ENCODE measurements at places on chromosomes 16 and 17.
A peak's percentile ranks its signal among the peaks of the same experiment; 100 is the strongest.

DNA sequence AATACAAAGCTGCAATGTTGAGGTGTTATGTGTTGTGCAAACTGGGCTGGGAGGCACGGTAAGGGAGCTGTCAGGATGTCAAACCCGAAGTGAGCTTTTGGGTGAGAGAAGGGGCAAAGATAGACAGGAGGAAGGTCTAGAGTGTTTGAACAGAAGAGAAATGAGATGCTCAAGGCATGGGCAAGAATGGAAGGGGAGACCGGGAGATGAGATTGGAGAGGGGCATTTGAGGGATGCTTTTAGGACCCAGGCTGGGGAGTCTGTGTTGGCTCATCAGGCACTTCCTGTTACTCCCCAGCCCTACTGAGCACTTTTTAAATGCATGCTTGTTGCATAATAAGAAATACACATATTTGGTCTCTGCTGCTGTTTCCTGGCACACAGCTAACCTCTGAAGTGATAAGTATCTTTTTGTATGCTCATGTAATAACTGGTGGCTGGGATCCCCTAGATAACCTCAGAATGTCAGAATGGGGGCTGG, 13.7 kb downstream of the UNC45B start:
- DNase-seq = no peak

- DNase-seq = no peak
Observed at GRCh38 chr16:70254965-70255286, 3.2 kb upstream of the EXOSC6 start.

DNA sequence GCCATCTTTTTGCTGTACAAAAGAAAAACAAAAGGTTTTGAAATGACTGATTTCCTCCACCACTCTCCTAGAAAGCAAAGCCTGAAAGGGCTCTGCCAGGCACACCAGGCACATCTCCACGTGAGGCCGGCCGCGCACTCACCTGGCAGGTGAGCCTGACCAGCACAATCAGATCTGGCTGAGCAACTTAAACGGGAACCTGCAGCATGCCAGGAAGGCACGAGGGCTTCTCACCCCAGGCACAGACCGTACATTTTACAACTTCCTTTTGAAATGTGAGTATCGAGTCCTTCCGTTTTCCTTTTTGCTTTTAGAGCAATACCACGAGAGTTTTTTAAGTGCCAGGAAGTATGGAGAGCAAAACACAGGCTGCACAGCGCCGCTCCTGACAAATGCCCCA, 22.5 kb downstream of the SLC38A10 start:
- no peak for DNase-seq

DNA sequence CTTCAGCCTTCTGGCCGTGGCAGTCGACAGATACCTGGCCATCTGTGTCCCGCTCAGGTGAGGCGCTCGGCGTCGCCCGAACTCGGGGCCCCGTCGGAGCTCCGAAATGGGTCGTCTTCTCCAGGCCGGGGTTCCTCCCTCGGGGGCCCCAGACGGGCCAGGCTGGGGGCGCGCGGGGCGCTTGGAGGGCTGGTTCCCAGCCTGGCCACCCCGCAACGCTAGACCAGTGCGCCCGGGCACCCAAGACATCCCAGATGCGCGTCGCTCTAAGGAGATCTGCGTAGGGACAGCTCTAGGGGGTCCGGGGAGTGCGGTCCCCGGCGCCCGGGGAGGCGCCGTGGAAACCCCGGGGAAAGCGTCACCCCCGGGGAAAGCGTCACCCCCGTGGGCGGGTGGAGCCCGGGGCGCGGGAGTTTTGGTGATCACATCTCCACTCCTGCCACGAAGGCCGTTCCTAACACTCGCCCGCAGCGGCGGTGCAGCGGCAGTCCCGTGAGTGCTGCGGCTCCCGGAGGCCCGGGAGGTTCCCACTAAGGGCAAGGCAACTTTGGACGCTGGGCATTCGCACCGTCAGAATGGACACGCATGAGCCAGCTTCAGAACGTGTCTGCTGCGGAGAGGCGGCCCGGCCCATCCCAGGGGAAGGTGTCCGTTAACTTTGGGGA, 729 bp downstream of the ADORA2B start:
- peak; percentile 51 for DNase-seq

DNA sequence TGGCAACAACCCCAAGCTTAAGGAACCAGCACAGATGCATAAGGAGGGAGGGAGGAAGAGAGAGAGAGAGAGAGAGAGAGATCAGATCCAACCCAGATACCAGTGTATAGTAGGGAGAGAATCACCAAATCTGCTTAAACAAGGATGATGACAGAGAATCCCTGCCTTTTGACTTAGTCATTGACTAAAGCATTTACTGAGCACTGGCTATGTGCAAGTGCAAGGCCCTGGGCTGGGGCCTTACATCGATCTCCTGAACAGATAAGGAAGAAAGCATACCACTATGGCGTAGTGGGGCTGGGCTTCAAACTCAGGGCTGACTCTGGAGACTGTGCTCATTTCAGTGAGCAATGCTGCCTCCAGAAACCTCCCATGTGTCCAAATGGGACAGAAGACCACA, 15.8 kb downstream of the TSNAXIP1 start:
- DNase-seq = no peak

GRCh38 chr16:28610595-28611191, 849 bp upstream of the SULT1A1 start:
- DNase-seq = no peak

DNA sequence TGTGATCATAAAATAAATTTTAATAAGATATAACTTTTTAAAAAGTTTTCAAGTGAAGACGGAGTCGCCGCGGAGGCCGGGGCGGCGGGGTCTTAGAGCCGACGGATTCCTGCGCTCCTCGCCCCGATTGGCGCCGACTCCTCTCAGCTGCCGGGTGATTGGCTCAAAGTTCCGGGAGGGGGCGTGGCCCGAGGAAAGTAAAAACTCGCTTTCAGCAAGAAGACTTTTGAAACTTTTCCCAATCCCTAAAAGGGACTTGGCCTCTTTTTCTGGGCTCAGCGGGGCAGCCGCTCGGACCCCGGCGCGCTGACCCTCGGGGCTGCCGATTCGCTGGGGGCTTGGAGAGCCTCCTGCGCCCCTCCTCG, at the start of gene FOXC2:
Gene FOXC2 (plus strand): TSS at position 229 of the 365 bp plus-strand sequence. CDS start 507 bp downstream, outside the sequence.
- peak; percentile 63 for DNase-seq

- DNase-seq = no peak
Observed at GRCh38 chr17:73750975-73751374, 106.7 kb upstream of the SDK2 start.

- no peak for DNase-seq
Observed at GRCh38 chr17:17677299-17678040, 3.8 kb upstream of the RAI1 start.

DNA sequence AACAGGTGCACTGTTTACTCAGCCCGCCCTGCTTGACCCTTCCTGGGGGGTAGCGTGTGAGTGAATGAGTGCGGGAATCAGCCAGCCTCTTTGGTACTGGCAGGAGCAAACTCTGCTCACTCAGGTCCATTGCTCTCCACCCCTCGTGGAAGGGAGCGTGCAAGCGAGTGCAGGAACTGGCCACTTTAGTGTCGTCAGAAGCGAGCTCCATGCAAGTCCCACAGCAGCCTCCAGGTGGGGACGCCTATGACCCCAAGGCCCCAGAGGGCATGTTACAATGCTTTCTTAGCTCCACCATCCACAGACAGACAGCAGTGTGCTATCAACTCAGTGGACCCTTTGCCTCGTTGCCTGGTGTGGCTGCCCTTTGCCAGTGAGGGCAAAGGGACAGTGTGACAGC, 1025.1 kb upstream of the CDH8 start:
- no peak for DNase-seq

- DNase-seq = no peak
Observed at GRCh38 chr17:28888832-28889231, 8.7 kb downstream of the FLOT2 start.

GRCh38 chr17:72158895-72159885, 38.4 kb downstream of the SOX9 start:
- no peak for DNase-seq

- DNase-seq = no peak
Observed at GRCh38 chr17:81740395-81740961, 28.4 kb downstream of the SLC25A10 start.

GRCh38 chr17:41519501-41520224, 973 bp upstream of the KRT15 start:
- DNase-seq = no peak

- no peak for DNase-seq
Observed at GRCh38 chr17:72466199-72466598, 345.4 kb downstream of the SOX9 start.

GRCh38 chr16:1674751-1675664, 3.1 kb upstream of the JPT2 start:
- no peak for DNase-seq

DNA sequence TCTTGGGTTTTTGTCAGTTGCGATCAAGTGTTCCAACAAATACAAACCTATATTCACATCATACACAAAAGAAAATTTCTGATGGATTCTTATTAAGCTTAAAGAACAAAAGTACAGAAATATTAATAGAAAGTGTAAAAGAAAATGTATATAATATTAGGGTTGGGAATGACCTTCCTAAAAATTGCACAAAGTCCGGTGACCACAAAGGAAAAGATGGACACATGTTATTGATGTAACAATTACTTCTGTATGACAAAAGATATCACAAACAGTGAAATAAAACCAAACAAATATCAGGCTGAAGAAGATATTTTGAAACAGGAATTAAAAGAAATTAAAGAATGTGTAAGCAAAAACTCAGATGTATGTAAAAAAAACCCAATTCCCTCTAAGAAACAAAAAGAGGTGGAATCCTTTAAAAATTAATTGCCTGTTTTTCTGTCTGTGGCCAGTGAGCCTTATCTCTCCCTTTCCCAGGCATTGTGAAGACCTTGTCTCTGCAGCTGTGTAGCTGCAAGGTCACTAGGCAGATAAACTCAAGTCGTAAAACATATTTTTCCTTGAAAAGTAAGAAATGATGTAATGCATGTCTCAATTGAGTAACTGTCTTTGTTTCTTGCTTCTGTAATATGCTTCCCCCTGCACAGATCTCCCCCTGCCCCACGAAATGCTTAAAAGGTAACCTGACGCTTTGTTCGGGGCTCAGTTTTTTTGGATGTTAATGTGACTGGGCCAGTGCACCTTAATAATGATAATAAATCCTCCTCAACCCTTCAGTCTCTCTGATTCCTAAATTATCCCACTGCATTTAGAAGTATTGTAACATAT, 2.8 kb downstream of the ST6GALNAC1 start:
- no peak for DNase-seq

DNA sequence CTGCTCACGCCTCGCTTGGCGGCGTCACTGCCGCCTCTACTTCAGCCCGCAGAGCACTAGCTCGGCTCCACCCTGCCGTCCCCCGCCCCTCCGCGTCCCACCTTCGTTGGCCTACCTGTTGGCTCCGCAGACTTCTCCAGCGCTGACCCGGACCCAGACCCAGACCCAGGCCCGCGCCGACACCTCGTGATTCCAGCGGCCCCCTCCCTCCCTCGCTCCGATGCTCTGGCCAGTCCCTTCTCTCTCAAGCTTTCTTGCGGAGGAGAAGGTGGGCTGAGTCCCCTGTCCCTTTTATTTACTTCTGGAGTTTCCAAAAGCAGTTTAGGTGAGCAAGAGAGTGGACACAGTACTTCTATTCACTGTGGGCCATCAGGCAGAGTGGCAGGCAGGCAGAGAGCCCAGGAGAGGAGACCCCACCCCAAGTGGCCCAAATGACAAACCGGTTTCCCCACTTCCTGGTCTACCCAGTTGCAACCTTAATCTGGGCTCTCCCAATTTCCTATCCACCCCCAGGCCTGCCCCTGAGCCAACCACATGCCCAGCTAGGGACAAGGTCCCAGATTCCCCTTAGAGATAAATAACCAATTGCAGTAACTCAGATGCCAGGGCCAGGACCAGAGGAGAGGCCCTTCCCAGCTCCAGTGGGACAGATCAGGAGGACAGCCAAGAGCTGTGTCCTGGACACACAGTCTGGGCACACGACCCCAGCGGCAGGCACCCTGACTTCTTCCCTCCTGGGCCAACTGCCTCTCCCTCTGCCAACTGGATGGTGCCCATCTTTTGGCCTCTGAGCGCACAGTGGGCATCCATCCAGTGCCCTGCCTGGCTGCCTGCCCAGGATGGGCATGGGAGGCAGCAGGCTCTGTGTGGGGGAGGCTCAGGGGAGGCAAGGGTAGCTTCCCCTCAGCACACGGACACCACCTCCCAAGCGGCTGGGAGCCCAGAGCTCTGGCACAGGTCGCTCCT, 1.2 kb upstream of the SRCIN1 start:
- DNase-seq = no peak

DNA sequence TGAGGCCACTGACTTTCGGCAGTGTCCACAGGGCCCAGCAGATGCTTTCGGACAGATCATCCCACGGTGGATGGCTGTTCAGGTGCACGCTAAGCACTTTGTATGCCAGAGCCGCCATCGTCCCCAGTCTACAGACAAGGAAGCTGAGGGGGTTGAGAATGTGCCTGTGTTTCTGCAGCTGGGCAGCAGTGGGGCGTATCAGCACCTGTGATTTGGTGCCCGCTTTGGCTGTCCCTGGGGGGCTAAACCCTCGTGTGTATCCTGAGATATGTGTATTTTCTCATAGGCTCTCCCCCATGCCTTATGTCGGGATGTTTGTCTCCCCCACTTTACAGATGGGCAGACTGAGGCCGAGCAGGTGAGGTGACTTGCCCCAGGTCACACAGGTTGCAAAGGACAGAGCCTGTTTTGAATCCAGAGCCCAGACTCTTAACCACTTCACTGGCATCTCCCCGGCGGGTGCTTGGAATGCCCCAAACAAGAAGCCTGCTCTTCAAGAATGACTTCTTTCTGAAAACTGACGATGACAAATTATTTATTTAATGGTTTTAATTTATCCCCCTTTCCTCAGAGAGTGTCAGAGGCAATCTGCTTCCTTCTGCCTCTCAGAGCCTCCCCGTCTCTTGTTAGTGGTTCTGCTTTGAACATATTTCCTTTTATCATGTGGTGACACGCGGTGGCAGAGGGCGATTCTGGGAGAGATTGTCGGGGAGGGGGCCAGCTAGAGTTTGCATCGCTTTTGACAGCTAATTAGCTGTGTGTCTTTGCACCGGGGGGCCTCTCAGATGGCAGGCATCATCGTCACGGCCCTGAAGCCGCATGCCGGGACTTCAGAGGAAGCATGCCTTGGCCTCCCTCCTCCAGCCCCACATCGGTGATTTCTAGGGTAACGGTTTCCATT, 149.6 kb upstream of the CIBAR2 start:
- no peak for DNase-seq

GRCh38 chr17:35973333-35974260, 7.7 kb downstream of the CCL16 start:
- no peak for DNase-seq

GRCh38 chr17:65278050-65278819, 141.1 kb downstream of the RGS9 start:
- peak; percentile 37 for DNase-seq

- no peak for DNase-seq
Observed at GRCh38 chr16:77273815-77274214, 74.6 kb downstream of the SYCE1L start.

GRCh38 chr17:82461827-82462524, 3.4 kb downstream of the NARF start:
- no peak for DNase-seq

GRCh38 chr17:66665194-66665593, 169.7 kb upstream of the CACNG5 start:
- DNase-seq = peak; percentile 40

DNA sequence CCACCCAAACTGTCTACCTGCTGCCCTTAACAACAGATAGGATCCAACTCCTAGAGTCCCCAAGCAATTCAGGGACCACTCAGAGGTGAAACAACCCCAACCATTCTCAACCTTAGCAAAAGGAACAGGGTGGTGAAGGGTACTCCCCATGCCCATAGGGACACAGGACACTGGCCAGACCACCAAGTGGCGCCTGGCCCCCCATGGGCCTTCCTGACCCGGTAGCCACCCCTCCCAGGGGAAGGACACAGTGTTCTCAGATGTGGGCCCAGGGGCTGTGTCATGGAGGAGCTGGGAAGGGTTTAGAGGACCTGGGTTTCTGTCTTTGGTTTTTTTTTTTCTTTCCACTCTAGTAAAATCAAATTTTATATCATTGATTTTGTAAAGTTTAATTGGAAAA, 9.7 kb upstream of the SLC25A39 start:
- no peak for DNase-seq

GRCh38 chr17:80789356-80789902, 202.2 kb upstream of the CHMP6 start:
- peak; percentile 51 for DNase-seq
